Mesothelial cell of epicardium (in vitro differentiated cells): ENCODE measurements at places on chromosomes 2 and 18. TPM values are rescaled to one million over a fixed set of nuclear protein-coding genes. Genes with fewer than 3 reads are reported as not detected.

The GPR45 gene
- not detected in 3 replicates for total RNA-seq

The BCL2L11 gene
- total RNA-seq = 20.1 to 24.5 TPM (median 21.7 TPM) in 3 replicates

The C2orf81 gene
- total RNA-seq = 4.7 to 8.8 TPM (median 6.0 TPM) in 3 replicates

The SH3RF3 gene
- 2.5 to 2.8 TPM (median 2.7 TPM) in 3 replicates for total RNA-seq

The GRHL1 gene
- total RNA-seq = 8.2 to 10.4 TPM (median 9.7 TPM) in 3 replicates

The MC4R gene
- total RNA-seq = not detected in 3 replicates

The PROC gene
- 0.24 to 0.25 TPM (median 0.25 TPM) in 3 replicates for total RNA-seq

The TRPM8 gene
- total RNA-seq = not detected in 3 replicates

The SERPINB10 gene
- total RNA-seq = not detected in 3 replicates

The SIX2 gene
- 0.11 TPM in 1 of 3 replicates, not detected in the others for total RNA-seq

The RAD51AP2 gene
- 0.13 to 0.18 TPM (median 0.16 TPM) in 3 replicates for total RNA-seq

The MEP1B gene
- total RNA-seq = 0.18 TPM in 1 of 3 replicates, not detected in the others

The TLX2 gene
- 0.18 TPM in 1 of 3 replicates, not detected in the others for total RNA-seq

The CFAP65 gene
- not detected in 3 replicates for total RNA-seq

The BMP10 gene
- total RNA-seq = 0.13 TPM in 1 of 3 replicates, not detected in the others
